ENCODE measurements at places on chromosomes 7 and 10.

DNA sequence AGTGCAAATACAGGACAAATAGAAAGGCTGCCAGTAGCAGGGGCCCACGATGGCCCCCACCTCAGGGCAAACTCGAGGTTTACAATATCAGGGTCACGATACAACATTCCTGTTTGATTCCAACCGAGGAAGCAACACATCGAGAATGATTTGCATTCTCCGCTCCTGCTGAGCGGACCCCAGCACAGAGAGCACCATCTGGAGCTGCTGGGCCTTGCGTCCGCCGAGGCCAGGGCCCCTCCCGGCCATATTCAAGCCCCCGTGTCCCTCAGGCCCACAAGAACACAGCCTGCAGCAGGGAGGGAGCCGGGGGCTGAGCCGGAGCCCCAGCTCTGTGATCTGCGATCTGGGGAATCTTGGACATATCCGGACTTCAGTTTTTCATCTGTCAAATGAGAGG, 84.3 kb downstream of the PRKAG2 start:
- DNase-seq = no peak

- DNase-seq = no peak
Measured at GRCh38 chr7:22185559-22185958, 171.4 kb downstream of the RAPGEF5 start.

DNA sequence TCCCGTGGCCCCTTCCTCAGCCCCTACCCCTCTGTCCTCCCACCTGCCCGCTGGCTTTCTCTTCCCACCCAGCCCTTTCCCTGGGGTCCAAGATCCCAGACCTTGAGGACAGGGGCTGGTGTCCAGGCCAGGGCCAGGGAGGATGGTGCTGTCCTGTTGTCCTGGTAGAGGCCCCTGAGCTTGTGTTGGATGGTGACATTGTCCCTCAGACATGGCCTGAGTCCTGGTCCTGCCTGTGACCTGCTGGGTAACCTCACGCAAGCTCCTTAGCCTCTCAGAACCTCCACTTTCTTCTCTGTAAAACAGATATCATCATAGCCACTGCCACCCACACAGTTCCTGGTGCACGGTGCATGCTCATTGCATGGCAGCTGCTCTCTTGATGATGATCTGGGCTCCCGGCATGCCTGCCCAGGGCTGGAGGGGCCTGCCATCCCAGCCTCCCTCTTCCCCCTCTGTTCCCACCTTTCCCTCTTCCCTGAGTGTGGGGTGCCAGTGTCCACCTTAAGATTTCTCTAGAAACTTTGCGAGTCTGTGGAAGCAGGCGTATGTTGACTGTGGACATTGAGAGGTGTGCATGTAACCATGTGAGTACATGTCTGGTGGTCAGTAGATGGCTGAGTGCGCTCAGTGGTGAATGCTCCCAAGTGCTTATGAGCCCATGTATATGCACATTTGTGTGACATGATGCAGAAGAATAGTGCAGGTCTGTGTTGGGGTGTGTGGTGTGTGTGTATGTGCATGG, 60.4 kb downstream of the NEURL1 start:
- no peak for DNase-seq

DNA sequence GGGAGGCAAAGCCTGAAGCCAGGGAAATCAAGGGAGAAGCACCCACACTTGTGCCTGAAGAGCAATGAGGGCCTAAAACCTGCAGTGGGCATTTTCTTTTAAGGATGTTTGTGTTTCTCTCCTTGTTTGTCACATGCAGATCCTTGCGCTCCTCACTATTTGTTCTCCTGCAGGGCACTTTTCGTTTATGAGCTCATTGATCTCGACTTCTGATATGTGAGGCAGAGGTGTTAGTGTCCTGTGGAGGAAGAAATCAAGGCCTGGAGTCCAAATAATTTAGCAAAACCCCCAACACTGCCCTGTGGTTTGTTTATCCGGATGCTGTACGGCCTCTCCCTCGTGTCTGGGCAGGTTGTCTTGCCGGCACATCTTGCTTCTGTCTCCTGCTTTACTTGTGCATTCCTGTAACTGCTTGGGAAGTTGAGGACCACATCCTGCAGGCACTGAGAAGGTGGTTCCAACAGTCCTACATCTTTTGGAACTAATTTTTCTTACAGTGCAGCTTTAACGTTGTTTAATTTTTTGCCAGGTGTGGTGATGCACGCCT, 13.7 kb downstream of the UBE3C start:
- no peak for DNase-seq

DNA sequence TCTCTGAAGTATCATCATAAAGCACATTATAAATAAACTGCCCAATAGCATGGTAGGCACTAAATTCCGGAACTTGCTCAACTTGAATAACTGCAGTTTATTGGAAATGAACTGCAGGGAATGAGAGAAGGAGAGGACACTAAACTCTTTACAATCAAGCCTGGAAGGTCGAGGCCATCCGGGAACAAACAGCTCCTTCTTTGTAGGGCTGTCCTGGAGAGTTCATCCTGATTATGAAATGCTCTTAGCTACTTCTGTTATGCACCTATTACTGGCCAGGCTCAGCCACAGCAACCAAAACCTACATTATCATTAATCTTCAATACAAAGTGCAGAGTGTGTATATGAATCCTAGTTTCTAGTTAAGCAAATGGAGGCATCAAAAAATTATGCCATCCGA, 64.7 kb downstream of the PPP1R17 start:
- DNase-seq = no peak

GRCh38 chr10:95508730-95509129, 52.4 kb downstream of the SORBS1 start:
- no peak for DNase-seq

DNA sequence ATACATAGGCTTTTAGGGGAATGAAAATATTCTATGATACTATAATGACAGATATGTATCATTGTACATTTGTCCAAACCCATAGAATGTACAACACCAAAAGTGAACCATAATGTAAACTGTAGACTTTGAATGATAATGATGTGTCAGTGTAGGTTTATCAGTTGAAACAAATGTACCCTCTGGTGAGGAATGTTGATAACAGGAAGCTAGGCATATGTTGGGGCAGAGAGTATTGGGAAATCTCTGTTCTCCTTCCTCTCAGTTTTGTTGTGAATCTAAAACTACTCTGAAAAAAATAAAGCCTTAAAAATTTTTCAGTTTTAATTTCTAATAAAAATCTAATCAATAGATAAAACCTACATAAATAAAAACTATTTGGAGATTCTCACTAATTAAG, 36.9 kb downstream of the C1GALT1 start:
- DNase-seq = no peak

DNA sequence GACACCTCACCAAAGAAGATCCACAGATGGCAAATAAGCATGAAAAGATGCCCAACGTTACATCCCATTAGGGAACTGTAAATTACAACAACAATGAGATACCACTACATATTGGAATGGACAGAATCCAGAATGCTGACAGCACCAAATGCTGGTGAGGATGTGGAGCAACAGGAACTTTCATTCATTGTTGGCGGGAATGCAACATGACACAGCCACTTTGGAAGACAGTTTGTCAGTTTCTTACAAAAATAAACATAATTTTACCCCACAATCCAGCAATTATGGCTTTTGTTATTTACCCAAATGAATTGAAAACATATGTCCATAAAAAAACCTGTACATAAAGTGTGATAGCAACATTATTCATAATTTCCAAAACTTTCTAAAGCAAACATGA, 176.8 kb downstream of the C7orf25 start:
- no peak for DNase-seq

- DNase-seq = no peak
Measured at GRCh38 chr10:49393757-49394156, 2.1 kb downstream of the DRGX start.

DNA sequence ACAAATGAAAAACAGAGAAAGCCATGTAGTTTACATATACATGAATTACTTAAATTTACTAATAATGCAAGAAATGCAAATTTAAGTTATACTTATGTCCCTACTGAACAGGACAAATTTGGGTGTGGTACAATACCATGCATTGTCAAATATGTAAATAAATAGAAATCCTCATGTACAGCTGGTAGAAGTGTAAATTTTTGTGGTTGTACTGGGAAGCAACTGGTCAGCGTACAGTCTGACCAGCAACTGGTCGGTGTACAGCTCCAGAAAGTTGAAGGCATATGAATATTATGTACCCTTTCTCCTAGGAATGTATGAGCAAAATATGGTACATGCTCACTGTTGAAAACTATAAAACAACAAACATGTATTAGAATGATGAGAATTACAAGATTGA, 93.9 kb upstream of the TMEM106B start:
- DNase-seq = no peak

- no peak for DNase-seq
Measured at GRCh38 chr10:31905586-31905985, 23.0 kb downstream of the ARHGAP12 start.

- DNase-seq = no peak
Measured at GRCh38 chr7:92478711-92479110, 965 bp upstream of the ERVW-1 start.

- DNase-seq = no peak
Measured at GRCh38 chr7:37924491-37925041, 4.1 kb downstream of the EPDR1 start.

DNA sequence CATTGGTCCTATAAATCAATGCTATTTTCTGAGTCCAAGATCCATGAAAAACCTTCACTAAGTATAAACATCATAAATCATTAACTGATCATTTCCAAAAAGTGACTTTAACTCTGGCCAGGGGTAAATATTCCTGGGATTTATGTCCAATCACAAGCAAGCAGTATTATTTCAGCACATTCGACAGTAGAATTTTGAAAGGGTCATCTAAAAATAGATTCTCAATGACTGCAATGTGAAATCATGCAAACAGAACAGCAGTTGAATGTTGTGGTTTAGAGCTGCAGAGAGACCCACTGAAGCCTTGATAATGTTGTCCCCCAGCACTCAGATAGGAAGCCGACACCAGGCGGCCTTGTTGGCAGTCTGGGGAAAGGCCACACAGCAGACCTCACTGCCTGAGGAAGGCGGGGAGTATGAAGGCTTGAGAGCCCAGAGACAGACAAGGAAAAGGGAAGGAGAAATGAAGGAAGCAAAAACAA, 38.1 kb downstream of the FAM107B start:
- DNase-seq = no peak

DNA sequence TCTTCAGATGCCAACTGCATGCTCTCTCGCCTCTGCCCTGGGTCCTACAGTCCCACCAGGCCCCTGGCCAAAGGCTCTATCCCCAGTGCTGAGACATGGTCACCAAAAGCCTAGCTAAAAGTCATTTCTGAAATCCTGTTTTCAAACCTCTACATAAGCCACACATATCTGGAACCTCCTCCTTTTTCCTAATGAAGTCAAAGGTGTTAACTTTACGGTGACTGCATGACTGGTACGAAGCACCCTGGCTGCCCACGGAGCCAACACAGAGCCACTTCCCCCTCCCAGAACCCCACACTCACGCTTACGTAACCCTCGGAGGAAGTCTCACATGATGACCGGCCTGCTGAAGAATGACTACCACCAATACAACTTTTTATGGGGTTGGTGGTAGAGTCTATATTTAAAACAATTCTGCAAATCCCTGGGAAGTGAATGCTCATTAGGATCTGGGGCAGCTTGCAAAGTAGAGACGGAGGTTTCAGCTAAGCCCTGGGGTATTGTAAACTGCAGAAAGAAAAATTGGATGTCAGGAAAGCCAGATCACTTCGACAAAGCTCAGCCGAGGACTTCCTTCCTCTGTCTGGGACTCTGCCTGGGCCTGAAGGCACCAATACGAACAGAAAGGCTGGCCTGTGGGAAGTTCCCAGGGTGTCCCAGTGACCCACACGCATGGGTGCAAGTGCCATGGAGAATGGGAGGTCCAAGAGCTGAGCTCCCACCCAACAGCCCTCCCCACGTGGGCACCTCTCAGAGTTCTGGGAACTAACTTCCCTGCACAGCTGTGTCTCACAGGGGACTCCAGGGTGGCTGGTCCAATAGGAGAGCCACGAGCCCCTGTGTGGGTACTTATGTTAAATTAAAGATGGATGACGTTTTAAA, 50.7 kb downstream of the PDGFA start:
- no peak for DNase-seq

DNA sequence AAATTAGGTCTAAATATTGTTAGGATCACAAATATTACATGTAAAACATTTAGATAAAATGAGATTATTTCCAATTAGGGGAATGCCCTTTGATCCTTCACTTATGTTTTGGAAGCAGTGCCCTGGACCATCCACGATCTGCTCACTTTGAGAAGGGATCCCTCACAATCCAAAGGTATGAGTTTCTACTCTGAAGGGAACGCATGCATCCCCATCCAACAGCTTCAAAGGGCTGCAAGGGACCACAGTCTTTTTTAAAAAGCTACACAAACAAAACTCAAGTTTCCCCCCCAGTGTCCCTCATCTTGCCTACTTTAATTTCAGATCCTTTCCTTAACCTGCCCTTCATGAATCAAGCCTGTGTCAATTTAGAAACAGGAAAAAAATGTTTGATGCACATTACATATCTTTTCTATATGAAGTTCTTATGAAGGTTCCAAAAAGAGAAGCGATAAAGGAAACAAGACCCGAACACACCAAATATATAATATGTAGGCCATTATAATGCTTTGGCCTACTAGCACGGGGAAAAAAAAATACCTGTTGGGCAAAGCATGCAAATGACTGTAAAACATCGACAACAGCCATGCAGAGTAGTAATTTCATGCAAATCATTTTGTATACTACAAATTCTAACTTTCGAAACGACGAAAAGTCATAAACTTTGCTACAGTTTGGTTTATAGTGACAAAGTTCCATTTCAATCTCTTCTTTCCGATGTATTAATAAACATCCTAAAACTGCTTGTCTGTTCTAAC, 2.0 kb downstream of the EIF3A start:
- no peak for DNase-seq

DNA sequence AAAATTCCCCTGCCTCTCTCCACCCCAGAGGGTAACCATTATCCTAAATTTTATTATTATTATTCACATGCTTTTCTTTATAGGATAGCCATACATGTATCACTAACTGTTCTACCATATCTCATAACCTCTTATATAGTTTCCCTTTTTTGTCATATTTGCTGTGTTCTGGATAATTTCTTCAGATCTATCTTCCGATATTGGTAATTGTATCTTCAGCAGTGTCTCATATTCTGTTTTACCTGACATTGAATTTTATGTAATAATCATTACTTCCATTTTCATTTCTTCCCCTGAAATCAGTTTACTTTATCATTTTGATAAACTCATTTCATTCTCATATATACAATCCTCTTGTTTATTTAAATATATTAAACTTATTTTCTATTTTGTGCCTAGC, 273.5 kb downstream of the ADK start:
- DNase-seq = no peak

DNA sequence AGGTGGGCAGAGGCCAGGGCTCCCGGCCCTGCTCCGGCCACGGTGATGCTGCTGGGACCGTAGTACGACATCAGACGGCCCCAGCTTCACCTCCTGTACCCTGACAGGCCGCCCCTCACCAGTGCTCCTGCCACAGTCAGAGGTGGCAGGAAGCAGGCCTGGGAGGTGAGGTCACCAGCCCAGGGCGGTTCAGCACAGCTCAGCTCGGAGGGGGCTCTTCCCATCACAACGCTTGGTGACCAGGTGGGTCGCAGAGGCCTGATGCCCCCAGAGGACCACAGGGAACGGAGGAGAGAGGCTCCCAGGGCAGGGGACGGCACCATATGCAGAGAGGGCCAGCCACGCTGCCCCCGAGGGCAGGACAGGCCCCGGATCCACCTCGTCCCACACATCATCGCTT, 8.8 kb downstream of the MICALL2 start:
- DNase-seq = no peak
